Renal pelvis (tissue), 12 donors: ENCODE measurements at places on chromosomes 12 and 14.

DNA sequence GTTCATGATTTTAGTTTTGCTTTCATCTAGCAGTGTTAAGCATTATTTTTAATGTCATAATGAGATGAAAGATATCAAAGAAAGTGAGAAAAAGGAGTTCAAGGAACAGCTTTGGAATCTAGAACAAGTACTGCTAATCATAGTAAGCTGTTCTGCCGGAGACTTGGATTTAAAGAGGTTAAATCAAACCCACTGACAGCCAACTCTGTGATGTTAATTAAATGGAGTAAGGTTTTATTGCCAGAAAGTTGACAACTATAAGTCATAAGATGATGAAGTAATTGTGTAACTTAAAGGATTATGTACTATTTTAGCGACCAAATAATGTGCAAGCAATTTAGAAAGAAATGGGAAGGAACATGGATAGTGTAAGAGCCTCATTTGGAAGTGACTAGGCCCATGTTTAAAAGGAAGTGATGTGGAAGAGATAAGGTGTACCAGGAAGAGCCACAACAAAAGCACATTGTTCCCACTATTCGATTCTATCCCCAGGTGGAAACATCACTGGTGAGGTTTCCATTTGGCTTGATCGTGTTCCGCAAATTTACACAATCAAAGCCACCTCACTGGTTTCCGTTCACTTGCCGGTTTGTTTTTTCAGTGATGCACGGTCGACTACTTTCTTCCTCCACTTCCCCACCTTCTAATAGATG, 388.5 kb downstream of the PAWR start:
- no peak for DNase-seq

DNA sequence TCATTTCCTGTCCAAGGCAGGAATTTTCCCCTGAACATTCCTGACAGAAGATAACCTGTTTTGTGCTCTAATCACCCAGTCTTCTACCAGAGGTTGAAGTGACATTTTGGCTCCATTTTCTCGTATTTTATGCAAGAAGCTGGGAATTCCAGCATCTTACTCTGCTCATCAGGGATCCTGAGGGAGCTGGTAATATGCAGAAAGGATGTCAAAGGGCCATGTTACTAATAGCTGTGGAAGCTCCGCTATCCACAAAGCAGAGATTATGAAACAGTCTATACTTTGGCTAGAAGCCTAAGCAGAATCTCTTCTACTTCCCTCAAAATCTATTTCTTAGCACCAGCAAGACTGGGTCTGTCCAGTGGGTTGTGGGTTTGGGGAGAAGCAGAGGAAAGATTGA, 613.0 kb downstream of the DIO2 start:
- DNase-seq = no peak

GRCh38 chr12:12803186-12803585, 10.0 kb upstream of the DDX47 start:
- DNase-seq = no peak

GRCh38 chr14:102968306-102968705, 45.8 kb downstream of the AMN start:
- no peak for DNase-seq

DNA sequence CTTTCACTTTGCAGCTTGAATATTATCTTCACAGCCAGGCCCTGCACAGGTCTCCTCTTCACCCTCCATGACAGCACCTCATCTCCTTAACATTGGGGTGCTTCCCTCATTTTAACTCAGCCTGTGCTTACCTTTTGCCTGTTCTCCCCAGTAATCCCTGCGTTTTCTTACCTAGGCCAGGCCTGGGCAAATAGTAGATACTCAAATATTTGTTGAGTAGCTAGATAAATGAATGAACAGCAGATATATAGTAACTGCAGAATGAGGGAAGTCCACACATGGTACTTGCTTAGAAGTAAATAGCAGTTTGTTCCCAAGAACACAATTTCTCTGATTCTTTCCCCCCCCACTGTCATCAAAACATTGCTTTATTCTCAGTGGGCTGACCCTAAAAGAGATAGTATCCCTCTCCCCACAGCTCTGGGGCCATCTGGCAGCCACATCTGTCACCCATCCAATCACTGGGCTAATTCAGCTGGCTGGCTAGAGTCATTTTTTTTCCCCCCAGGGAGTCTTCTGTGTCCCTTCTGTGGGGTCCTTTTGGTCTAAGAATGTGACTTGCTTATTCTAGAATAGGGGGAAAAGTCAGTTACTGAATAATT, 43.2 kb downstream of the APPL2 start:
- DNase-seq = no peak

GRCh38 chr14:94019329-94019728, 6.8 kb upstream of the OTUB2 start:
- no peak for DNase-seq

GRCh38 chr12:9669534-9669933, at the start of gene CLEC2D:
CLEC2D (plus strand) TSS chr12:9669713; CDS start chr12:9669735, 22 bp downstream.
- DNase-seq = no peak

GRCh38 chr12:49294804-49295081, 204 bp upstream of the PRPH start:
- DNase-seq = no peak

DNA sequence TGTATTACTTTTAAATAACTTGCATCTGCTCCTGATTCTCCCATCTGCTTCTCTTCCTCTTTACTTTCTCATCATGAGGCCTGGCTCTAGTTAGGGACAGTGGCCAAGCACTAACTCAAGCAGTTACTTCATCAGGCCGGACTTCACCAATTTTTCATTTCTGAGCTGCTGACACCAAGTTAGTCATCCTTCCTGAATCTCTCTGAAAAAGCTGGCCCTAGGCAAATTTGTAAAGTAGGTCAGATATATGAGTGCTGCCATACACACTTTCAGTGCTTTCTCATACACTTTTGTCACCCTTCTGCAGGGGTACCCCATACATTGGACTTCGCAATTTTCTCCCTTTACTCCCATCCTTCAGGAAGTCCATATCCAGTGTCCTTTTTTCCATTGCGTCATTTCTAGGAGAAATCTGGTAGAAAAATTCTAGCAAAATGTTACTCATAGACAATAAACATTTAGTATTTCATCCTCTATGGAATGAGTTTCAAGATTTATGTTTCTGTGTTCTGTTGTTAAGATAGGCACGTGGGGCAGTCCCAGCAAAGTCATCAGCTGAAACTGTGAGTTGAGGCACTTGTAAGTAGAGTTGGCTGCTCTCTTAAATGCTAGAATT, 276.8 kb upstream of the TMPO start:
- DNase-seq = no peak

GRCh38 chr12:123614531-123614930, 12.6 kb downstream of the DDX55 start:
- DNase-seq = no peak

DNA sequence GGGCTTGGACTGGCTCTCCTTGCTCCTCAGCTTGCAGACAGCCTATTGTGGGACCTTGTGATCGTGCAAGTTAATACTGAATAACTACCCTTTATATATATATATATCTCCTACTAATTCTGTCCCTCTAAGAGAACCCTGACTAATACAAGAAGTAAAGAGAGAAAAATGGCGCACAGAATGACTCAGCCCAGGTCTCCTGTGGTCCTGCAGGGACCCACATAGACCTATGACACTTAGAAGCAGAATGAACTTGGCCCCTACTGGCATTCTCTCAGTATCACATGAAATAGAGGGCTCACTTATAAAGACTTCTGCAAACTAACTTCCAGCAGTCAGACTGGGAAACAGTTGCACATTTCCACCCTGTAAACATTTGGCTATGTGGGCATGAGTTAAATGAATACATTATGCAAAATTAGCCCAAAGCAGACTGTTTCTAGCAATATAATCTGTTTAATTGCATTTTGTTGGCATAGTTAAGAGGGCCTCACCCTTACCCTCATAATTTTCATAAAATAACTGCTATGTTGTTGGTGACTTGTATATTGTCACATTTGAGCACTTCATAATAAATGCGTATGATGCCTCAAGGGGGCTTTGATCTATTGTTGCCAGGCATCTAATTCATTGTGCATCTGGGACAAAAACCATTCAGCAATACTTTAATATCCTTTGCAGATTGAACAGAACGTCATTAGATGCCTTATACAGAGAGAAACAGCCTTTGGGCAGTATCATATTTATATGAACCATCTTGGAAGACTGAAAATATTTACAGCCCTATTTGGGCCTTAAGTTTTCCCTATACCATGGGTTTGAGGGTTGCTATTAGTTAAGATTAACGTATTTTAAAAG, 349.7 kb upstream of the DIO2 start:
- DNase-seq = no peak

DNA sequence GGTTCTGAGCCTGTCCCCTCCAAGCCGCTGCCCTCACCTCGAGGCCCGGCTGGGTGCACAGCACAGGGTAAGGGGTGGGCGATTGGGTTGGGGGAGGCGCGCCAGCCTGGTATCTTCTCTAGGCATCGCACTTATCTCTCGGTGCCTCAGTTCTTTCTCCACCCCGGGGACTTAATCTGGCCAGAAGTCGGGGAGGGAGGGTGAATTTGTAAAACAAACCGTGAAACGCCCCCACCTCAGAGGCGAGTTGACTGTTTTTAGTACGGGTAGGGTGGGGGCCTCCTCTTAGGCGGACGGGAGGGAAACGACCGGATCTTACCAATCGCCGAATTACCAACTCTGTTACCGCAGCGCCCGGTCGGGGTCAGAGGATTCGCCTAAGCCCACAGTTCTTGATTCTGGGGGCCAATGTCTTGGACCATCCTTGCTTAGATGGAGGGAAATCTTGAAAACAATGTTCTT, 1.4 kb upstream of the TBX3 start:
- DNase-seq = no peak

GRCh38 chr14:76917158-76917596, 91.0 kb downstream of the LRRC74A start:
- DNase-seq = peak; percentile 71

- DNase-seq = no peak
Observed at GRCh38 chr12:112996501-112996900, 18.2 kb downstream of the OAS2 start.

GRCh38 chr14:49451938-49452337, 134.2 kb downstream of the RPS29 start:
- DNase-seq = no peak

DNA sequence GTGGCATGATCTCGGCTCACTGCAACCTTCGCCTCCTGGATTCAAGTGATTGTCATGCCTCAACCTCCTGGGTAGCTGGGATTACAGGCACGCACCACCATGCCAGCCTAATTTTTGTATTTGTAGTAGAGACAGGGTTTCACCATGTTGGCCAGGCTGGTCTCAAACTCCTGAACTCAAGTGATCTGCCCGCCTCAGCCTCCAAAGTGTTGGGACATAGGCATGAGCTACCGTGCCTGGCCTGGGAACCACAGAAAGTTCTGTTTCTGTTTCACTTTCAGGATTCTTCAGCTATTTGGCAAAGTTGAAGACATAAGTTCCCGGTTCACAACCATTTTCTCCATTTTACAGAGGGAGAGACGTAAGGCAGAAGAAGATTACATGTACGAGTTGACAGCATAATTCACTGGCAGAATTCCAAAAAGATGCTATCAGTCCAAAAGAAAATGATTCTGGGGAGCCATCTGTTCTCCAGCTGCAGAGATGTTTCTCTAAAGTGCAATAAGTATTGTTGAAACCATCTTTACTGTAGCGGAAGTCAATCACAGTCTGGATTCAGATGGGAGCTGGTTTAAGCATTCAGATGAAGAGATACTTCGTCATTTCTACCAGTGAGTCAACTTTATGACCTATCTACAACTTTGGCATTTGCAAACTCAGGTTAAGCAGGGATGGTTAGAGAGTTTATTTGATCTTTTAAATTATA, 8.1 kb upstream of the RNF34 start:
- DNase-seq = peak; percentile 24

GRCh38 chr14:69708586-69709560, 58.1 kb upstream of the SRSF5 start:
- DNase-seq = no peak

- DNase-seq = no peak
Observed at GRCh38 chr12:120287491-120287890, 4.2 kb downstream of the RNU4-2 start.

DNA sequence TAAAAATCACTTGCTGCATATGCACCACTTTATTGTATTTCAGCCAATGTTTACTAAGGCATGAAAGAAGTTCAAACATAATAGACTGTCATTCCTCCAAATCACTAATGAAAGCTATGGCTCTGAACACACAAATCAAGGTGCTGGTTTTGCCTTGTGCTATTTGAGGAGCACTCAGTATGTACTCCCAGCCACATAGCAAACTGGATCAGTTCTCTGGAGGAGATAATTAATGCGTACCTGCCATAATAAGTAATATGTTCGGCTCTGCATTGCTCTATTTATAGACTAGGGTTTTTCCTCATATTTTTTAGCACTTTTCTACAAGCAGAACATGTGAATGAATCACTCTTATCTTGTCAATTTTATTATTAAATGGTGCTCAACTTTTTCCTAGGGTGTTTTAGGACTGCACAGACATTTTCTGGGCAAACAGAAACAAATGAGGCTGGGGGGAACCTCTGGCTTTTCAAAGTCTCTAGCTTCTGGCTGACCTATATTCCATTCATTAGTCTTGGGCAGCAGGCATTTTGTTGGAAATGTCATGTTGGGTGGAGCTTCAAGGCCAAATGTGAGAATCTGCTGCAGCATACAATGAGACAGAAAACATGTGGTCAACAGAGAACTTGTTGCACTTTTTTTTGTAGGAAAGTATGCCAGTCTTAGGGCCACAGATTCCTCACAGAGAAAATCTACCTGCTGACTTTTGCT, 88.4 kb downstream of the GRIP1 start:
- no peak for DNase-seq

DNA sequence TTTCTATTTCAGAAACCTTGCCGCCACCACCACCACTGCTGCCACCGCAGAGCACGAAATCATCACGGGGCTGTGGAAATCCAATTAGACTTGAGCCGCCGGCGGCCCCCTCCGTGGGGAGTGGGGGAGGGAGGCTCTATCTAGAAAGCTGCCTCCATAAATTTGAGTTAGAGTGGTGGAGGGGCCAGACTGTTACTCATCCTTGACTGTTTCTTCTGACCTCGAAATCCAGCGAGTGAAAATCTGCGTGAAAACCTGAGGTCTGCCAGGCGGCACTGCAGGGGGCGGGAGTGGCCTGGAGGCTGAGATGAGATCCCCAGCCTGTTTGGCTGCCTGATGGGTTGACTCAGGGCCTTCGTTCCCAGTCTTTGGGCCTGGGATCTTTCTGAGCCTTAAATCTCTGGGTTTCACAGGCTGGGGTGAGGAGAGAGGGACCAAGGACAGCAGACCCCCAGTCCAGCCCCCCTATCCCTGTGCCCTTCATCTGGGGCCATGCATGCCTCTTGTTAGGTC, 29.9 kb downstream of the TSPAN9 start:
- no peak for DNase-seq
